ENCODE measurements at places on chromosomes 7 and 10.

GRCh38 chr7:122261442-122261841 is 43.1 kb downstream of the FEZF1 start:
- DNase-seq = no peak

GRCh38 chr7:100719523-100720278 is 567 bp upstream of the EPO start:
- DNase-seq = no peak

GRCh38 chr7:131747658-131748232 is 191.3 kb upstream of the PODXL start:
- DNase-seq = no peak

- peak; percentile 9 for DNase-seq
Observed at GRCh38 chr7:137656227-137656849, 190.4 kb downstream of the DGKI start.

- no peak for DNase-seq
Observed at GRCh38 chr10:73559590-73559989, 31.6 kb downstream of the USP54 start.

- DNase-seq = no peak
Observed at GRCh38 chr7:761631-762030, 34.5 kb upstream of the PRKAR1B start.

DNA sequence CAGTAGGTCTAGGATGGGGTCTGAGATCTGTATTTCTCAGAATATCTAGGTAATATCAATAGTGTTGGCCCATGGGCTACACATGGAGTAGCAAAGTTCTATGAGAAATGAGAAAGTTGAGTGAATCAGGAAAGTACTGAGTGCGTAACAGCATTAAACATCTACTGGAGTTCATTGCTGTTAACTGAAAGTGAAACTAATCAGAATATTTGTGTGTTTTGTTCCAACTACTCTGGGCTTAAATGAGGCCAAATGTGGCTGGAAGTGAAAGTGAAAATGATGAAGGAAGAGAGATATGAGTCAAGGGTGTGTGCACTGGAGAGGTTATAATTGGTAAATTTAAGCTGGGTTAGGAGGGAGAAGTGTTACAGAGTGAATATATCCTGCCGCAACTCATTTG is 46.5 kb downstream of the TMEM106B start:
- no peak for DNase-seq

- DNase-seq = no peak
Observed at GRCh38 chr7:101428093-101428866, 65.6 kb downstream of the COL26A1 start.

GRCh38 chr7:42235741-42236161 is 1.3 kb downstream of the GLI3 start:
- DNase-seq = no peak

- no peak for DNase-seq
Observed at GRCh38 chr7:27784399-27785053, 44.6 kb downstream of the TAX1BP1 start.

DNA sequence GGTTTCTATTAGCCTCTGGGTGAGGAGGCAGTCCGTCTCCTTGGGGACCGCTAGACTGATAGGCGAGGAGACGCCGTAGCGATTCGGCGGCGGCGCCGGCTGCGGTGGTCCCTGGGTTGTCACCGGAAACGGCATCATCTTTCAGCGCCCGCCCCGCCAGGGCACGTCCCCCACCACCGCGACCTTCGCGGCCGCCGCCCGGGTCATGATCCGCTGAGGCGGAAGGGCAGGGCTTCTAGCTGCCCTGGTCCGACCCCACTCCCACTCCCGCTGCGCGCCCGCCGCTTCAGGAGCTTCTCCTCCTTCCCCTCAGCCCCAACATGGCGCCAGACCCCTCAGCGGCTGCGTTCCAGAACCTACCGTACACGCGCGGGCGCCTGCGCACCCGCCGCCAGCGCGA is at the start of gene PAPOLB:
TSS of gene PAPOLB (minus strand) at position 358 of the 400 bp plus-strand sequence. CDS start at position 138, 220 bp downstream.
- DNase-seq = no peak

- no peak for DNase-seq
Observed at GRCh38 chr7:156479596-156479995, 161.0 kb upstream of the RNF32 start.

DNA sequence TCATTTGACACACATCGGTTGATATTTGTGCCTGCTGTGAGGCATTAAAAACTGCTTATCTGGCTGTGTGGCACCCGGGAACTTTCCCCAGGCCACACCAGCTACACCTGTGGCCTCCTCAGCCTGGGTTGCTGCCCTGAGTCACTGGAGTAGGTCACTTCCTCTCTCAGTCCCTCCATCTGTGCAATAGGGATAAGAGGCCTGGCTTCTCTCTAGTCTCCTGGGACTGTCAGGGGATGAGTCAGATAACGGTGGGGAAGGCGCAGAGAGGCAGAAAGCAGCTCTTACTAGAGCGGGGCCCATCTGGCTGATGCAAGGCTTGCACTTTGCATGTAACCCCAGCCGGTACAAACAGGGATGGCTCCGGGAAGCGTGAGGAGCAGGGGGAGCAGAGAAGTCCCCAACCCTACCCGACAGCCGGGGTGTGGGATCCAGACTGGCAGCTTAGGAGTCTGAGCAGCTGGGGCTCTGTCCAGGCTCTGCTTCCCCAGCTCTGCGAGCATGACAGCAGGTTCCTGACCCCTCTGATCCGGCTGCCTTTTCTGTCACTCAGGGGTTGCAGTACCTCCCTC is 34.0 kb downstream of the DNAJB12 start:
- DNase-seq = no peak

DNA sequence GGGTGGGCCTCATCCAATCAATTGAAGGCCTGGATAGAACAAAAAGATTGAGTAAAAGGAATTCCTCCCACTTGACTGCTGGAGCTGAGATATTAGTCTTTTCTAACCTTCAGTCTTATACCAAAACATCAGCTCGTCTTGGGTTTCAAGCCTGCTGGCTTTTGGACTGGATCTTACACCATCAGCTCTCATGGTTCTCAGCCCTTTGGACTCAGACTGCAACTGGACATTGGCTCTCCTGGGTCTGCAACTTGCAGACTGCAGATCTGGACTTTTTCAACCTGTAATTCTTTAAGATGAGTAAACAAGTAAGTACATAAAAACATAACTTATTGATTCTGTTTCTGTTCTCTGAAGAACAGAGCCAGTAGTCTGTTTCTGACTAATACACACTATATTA is 73.7 kb downstream of the PPP1R3C start:
- no peak for DNase-seq

- DNase-seq = peak; percentile 57
Observed at GRCh38 chr7:107180378-107180777, 11.6 kb downstream of the HBP1 start.

GRCh38 chr10:11106621-11107374 is 89.1 kb downstream of the CELF2 start:
- no peak for DNase-seq

DNA sequence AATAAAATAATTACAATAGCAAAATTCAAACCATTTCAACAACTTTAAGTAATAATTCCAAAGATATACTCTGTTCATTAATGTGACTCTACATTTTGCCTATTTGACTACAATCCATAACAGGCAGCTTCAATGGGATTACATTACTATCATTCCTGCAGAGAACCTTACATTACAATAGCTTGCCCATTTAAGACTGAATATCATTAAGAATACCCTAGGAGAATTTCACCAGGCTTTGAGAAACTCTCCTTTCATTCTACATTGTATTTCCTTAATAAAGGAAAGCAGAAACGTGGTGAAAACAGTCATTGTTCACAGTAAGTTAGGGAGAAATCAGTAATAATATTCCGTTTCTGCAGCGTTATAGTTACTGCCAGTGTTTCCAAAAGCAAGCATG is 209.5 kb downstream of the GLI3 start:
- DNase-seq = no peak

DNA sequence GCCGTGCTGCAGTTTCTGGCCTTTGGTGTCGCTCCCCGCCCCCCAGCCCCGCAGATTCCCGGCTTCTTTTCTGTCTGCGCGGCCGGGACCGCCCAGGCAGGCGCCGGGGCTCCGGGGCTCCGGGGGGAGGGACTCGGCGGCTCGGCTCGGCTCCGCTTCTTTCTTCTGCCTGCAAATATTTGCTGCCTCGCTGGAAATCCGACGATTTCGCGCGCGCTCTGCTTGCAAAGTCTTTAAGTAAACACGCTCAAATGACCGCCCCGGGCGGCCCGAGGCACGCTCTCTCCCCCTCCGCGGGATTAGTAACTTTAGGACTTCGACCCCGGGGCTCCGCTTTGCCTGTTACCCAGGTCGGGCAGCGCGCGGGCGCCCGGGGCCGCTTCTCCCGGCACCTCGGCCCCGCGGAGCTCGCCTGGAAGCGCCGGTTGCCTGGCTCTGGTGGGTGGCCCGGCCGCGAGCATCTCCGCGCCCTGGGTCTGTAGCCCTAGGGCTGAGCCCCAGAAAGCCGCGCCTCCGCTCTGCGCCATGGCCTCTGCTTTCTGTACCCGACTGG is 3.9 kb upstream of the GATA3 start:
- DNase-seq = no peak
